ENCODE measurements at places on chromosomes 3 and 15. TPM values are rescaled to one million over a fixed set of nuclear protein-coding genes. Genes with fewer than 3 reads are reported as not detected.

DNA sequence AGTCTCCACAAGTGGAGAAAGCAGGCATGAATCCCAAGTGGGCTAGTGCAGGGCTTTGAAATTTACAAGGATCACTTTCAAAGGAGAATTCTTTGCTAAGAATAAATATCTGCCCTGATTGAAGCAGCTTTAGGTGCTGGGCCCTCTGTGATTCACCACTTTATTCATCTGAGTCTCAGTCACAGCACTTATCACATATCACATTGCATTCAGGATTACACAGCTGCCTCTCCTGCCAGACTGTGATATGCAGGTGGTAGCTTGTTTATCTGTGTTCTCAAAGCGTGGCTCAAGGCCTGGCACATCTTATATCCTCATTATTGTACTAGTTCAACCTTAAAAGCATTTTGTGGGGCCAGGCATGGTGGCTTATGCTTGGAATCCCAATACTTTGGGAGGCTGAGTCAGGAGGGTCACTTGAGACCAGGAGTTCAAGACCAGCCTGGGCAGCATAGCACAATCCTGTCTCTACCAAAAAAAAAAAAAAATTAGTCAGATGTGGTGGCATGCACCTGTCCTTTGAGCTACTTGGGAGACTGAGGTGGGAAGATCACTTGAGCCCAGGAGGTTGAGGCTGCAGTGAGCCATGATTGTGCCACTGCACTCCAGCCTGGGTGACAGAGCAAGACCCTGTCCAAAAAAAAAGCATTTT lies 156.9 kb upstream of the EIF1B start:
- DNase-seq = no peak

DNA sequence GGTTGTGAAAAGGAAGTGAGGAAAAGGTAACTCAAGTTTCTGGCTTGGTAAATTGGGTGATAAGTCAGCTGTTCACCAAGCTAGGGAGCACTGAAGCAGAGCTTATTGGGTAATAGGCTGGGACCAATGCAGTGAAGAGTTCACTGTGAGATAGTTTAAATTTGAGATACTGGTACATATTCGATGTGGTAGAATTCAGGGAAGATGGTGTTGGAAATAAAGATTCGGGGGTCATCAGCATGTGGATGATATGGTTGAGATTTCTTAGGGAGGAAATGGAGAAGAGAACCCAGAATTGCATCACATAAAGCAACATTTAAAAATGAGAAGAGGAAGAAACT lies 16.9 kb downstream of the MME start:
- DNase-seq = no peak

- no peak for DNase-seq
Measured at GRCh38 chr3:184380185-184380626, 352 bp downstream of the CHRD start.

DNA sequence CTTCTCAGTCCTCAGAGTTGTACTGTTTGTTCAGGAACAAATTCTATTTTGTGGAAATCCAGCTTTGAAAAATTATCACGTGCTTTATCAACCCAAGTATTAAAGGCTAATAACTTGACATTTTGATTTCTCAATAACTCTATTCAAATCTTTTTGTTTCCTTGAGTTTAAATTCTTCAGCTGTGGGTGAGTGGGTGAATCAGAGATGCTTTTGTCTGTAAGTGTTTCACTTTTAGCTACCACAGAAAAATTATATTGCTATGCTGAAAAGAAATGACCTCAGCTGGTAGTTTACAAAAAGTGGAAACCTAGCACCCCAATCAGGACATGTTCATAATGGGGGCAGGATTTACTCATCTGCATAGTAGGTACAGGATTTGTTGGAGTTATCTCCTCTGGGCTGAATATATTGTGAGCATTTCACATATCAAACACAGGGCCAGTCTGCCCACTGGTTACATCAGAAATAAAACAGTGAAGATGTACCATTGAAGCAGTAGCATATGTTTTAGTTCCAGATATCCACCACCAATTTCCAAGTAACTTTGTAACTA lies 30.5 kb downstream of the MINDY4B start:
- DNase-seq = no peak

DNA sequence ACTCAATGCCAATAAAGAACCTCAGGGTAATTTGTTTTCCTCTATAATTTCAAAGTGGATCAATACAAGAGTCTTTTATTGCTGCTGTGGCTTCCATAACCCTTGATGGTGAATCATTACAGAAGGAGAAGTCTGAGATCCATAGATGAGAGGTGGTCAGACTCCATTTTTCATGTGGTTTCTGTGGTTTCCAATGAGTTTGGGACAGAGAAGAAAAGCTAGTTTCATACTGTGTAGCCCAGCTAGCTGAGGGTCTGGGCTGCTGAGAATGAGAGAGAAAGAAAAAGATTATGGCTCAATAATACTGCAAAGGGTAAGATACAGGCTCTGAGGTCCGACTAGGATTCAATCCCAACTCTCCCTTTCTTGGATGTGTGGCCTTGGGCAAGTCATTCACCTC lies 180.6 kb upstream of the LRRN1 start:
- DNase-seq = no peak

GRCh38 chr3:116302087-116302747 lies 143.1 kb downstream of the LSAMP start:
- no peak for DNase-seq

DNA sequence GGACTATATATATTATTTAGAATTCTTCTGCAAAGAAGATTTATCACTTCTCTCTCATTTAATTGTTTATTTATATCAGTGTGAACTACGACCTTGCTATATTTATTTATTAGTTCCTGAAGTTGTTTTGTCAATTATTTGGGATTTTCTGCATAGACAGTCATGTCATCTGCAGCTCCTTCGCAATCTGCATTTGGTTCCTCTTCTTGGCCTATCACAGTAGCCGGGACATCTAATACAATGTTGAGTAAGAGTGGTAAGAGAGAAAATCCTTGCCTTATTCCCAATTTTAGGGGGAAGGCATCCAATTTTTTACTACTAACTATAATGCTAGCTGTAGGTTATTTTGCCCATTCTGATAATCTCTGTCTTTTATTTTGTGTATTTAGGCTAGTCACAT lies 39.4 kb downstream of the FOXL2 start:
- DNase-seq = no peak

GRCh38 chr3:23633261-23633960 lies 172.3 kb upstream of the UBE2E1 start:
- no peak for DNase-seq

Gene SLC12A8
- 0.38 TPM for total RNA-seq

- no peak for DNase-seq
Measured at GRCh38 chr15:35254062-35254461, 169.0 kb upstream of the NANOGP8 start.

Gene ENTPD3
- total RNA-seq = not detected

GRCh38 chr15:46177219-46177618 lies 542.4 kb downstream of the SQOR start:
- no peak for DNase-seq

DNA sequence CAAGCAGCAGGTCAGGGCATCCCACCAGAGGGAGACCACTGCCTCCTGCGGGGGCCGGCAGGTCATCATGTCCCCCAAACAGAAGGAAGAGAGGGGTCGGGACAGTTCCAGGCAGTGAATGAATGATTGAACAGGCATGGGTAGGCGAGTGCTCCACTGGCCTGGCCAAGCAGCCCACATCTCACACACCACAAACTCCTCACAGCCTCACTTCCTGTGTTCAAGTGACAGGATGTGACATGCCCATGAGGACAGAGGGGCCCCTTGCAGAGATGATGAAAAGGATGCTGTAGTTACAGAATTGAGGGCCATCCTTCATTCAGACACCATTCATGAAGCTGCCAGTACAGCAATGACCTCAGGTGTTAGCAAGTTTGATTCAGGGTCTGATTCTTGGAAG lies 3.7 kb downstream of the IQSEC1 start:
- DNase-seq = no peak

Gene HRG
- total RNA-seq = not detected

Gene FOXB1
- total RNA-seq = not detected

GRCh38 chr15:74042603-74043424 lies 39.5 kb downstream of the GOLGA6A start:
- DNase-seq = no peak
